ENCODE measurements at places on chromosomes 7 and 10.

- DNase-seq, result no peak
Measured at GRCh38 chr7:64433590-64433989, 119.8 kb downstream of the ZNF736 start.

GRCh38 chr10:43735907-43736306 lies 87.2 kb upstream of the ZNF32 start:
- no peak for DNase-seq

DNA sequence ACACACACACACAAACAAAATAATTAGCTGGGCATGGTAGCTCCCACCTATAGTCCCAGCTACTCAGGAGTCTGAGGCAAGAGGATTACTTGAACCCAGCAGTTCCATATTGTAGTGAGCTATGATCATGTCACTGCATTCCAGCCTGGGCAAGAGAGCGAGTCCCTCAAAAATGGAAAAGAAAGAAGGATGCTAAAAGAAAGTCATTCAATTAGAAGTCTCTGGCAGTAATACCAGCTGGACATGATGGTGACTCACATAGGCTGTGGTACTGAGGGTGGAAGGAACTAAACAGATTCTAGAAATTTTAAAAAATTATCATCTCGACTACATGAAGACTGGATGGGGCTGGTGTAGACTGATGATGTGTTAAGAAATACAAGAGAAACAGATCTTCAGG lies 385.3 kb downstream of the ETV1 start:
- no peak for DNase-seq

- no peak for DNase-seq
Measured at GRCh38 chr7:92253251-92253650, 7.5 kb downstream of the ANKIB1 start.

DNA sequence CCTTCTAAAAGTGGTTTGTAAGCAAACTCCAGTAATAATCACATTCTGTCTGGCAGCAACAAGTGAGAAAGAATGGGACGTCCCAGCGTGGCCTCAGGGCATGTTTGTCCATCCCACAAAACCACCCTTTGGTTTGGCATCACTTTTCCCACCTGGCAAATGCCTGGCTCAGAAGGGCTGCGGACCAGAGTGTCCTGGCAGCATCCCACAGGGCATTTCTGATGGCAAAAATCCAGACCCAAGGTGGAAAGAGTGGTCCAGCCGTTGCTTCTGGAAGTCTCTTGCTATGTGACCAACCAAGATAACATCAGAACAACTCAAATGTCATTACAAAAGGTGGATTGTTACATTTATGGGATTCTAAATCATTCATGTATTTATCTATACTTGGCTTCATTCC lies 174.4 kb downstream of the CREB5 start:
- DNase-seq, result no peak

- no peak for DNase-seq
Measured at GRCh38 chr10:21176934-21177480, 279.9 kb upstream of the NEBL start.
